ENCODE measurements at places on chromosomes 4 and X.

- DNase-seq, result no peak
Observed at GRCh38 chr4:58679051-58679450, 1568.9 kb upstream of the IGFBP7 start.

DNA sequence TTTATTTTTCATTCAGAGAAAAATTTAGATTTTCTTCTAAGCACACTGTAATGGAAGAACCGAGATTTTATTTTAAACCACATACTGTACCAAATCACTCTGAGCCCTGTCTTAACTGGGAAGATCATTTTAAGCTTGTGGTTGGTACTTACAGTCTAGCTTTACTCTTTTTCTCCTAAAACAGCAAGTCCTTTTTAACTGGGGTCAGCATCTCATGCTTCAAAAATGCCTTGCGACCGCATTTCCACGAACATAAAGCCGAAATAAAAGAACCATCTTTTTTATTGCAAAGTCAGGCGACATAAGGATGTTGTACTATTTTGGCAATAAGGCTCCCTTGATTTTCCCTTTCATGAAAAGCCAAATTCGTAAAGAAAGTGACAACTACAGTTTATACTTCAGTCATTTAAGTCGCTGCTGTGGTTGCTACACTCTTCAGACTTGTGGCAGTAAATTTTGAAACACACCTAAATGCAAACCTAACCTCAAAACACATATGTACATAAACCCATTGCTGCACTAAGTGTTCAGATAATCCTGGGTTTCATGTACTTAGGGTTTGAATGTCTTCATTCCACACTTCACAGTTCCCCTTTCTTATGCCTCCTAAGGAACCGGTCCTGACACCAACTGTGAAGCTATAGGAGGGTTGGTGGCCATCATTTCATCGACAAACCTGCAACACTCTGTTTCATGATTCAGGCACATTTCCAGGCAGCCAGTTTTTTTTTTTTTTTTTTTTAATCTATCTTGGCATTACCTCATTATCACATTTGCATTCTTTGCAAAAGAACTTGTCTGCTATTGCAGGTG, 3.0 kb downstream of the STOX2 start:
- no peak for DNase-seq

DNA sequence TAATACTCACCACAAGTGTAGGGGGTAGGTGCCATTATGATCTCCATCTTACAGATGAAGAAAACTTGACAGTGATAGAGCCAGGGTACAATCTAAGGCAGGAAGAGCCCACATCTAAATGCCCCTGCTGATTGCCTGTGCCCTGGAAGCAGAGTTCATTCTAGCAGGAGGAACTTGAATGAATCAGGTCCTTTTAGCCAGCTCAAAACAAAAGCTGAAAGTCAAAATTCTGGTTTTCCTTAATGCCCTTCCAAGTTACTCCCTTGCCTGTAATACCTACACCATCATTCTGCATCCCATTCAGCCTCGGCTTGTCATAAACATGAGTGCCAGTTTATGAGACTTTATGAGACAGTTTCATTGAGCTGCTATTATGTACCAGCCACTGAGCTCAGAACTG, 89.6 kb downstream of the SCD5 start:
- DNase-seq, result no peak

GRCh38 chr4:101420661-101421060, 73.3 kb upstream of the PPP3CA start:
- no peak for DNase-seq

- DNase-seq, result no peak
Observed at GRCh38 chr4:126778348-126778747, 854.4 kb upstream of the INTU start.

- DNase-seq, result no peak
Observed at GRCh38 chr4:176708771-176709311, 83.9 kb downstream of the VEGFC start.

GRCh38 chr4:22471999-22472461, 43.8 kb downstream of the ADGRA3 start:
- no peak for DNase-seq

DNA sequence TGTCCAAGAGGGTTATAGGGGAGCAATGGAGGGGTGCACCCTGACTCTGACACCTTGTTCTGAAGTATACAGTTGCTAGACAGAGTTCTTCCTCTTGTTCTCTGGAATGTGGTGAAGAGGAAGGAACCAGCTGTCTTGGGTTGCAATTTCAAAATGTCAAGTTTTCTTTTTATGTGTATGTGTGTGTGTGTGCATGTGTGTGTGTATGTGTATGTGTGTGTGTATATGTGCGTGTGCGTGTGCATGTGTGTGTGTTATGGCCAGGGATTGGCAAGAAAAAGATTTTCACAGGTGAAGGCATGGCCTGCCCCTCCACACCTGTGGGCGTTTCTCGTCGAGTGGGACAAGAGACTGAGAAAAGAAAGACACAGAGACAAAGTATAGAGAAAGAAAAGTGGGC, 81.6 kb upstream of the ADGRA3 start:
- no peak for DNase-seq

DNA sequence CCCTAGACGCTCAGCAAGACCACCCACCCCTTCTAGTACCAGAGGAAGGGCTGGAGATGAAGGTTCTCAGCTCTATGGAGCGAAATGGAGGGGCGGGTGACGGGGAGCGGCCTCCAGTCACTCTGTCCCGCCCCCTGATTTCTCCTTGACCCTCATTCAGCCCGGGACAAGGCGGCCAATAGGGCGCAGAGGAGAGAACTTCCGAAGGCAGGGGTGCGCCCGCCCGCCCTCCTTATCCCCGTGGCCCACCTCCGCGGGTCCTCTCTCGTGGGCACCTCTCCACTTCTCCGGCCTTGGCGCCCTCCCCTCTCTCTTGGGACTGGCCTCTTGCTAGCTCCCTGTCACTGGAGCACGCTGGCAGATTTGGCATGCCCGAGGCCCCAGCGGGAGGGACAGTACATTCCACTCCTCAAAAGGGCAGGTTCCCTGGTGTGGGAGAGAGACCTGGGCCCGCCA, 1.1 kb upstream of the SEPTIN6 start:
- no peak for DNase-seq

DNA sequence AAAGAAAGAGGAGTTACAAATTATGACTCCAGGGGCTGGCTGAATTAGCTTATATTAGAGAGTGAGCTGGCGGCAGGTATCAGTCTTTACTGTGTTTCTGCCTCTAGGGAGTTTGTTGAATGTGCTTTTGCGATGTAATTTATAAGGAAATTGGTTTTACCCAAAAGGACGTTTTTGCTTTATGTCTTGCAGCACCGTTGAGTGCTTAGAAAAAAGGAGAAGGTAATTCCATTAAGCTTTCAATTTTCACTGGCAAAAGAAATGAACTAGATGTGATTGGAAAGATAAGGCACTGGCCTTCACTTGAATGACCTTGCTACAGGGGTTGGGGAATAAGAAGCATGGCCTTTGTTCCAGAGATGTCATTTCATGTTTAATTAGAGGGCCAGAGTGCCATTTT, 74.9 kb upstream of the CBR4 start:
- no peak for DNase-seq

All from stimulated activated CD8-positive, alpha-beta memory T cell treated with anti-CD3 and anti-CD28 coated beads, Interleukin-4, amount 100 ng/mL, for 1 hour (primary cell).